ENCODE measurements at places on chromosomes 2 and 18. TPM values are rescaled to one million over a fixed set of nuclear protein-coding genes. Genes with fewer than 3 reads are reported as not detected.

The FAP gene
- under 0.01 TPM for total RNA-seq

The LYG1 gene
- total RNA-seq = 0.22 TPM

The MTHFD2 gene
- total RNA-seq = 84.5 TPM

The MSH6 gene
- total RNA-seq = 13.5 TPM

The FOXD4L1 gene
- total RNA-seq = under 0.01 TPM

The SH3RF3 gene
- total RNA-seq = 4.8 TPM

DNA sequence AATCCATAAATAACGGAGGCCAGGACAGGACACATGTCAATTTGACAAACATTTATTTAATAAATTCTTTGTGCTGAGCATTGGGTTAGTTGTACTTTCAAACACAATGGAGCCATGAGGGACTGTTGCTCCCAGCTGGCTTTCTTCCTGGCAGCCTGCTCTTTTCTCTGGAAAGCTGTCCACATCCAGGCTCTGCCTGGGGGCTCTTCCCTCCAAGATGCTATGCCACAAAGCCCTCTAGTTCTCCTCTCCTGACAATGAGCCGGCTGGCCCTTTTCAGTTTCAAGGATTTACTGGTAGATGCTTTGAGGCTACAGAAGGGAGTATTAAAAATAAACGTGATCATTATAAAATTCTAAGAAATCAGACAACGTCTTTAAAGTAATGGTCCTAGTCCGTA lies 44.1 kb upstream of the SLC14A2 start:
- no peak for DNase-seq

GRCh38 chr18:2687390-2688001 lies 32.0 kb downstream of the SMCHD1 start:
- no peak for DNase-seq

- peak; percentile 86 for DNase-seq
These were observed 95.1 kb downstream of the CRIM1 start for GRCh38 chr2:36450466-36451196.

- no peak for DNase-seq
These were observed 11.2 kb upstream of the DAW1 start for GRCh38 chr2:227860221-227860641.

- DNase-seq = peak; percentile 68
These were observed 222.4 kb downstream of the WDR7 start for GRCh38 chr18:56873441-56874140.

- DNase-seq = no peak
These were observed 61.6 kb upstream of the HS6ST1 start for GRCh38 chr2:128380061-128380889.

GRCh38 chr2:70771446-70771845 lies 3.4 kb upstream of the ADD2 start:
- no peak for DNase-seq

GRCh38 chr2:176494949-176495353 lies 225.7 kb downstream of the MTX2 start:
- no peak for DNase-seq

Data from lung microvascular endothelial cell (primary cell).